ENCODE measurements at places on chromosomes 16 and 17.

DNA sequence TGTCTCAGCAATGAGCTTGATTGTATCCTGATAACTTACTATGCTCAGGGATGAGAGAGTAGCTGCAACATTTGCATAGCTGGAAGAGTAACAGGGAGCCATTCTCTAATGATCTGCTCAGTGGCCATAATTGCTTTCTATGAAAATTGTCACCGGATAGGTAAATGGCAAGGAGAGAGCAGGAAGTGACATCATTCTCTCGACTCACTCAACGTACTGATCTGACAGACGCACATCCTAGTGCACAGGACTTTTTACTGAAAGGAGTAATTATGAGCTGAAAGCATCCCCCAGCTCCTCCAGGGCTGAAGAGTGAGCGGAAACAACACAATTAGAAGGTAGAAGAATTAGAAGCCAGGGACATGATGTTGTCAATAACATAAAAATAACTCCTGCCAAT, 71.8 kb downstream of the IRX5 start:
- no peak for DNase-seq

- DNase-seq = no peak
These were observed 301.4 kb downstream of the MAF start for GRCh38 chr16:79298894-79299799.

GRCh38 chr16:2500430-2500917, 13.3 kb upstream of the ATP6V0C start:
- no peak for DNase-seq

DNA sequence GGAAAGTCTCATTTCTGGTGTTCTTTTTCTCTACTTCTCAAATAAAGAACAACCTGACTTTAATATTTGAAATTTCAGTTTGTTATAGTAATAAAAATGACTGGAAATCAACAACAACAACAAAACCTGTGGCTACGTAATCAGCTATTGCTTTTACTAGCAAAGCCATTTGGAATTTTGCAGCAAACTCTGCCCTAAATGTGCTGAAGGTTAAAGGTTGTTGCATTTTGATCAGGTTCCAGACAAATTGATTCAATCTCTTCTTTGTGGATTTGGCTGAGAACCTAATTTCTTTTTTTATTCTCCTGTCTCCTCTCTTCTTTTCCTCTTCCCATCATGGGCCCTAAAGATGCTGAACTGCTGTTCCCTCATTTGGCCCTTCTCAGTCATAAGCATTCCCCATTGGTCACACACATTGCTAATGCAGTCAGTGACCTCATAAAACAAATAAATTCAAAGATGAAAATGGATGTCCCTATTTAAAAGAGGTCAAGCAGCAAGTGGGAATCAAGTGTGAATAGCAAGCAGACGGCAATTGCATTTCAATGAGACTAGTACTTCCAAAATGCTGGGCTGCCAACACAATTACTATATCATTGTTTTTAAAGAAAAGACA, 795.1 kb upstream of the CDH8 start:
- DNase-seq = no peak

DNA sequence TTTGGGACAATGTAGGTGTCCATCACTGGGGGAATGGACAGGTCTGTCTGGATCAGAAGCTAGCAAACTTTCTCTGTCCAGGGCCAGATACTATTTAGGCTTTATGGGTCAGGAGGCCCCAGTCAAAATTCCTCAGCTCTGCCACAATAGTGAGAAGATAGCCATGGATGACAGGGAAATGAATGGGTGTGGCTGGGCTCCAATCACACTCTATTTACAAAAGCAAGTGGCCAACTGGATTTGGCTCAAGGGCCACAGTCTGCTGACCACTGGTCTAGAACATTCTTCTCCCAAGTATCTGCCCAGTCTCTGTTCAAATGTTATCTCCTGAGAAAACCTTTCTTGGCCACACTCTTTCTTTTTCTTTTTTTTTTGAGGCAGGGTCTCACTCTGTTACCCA, 339.9 kb downstream of the SOX9 start:
- no peak for DNase-seq

DNA sequence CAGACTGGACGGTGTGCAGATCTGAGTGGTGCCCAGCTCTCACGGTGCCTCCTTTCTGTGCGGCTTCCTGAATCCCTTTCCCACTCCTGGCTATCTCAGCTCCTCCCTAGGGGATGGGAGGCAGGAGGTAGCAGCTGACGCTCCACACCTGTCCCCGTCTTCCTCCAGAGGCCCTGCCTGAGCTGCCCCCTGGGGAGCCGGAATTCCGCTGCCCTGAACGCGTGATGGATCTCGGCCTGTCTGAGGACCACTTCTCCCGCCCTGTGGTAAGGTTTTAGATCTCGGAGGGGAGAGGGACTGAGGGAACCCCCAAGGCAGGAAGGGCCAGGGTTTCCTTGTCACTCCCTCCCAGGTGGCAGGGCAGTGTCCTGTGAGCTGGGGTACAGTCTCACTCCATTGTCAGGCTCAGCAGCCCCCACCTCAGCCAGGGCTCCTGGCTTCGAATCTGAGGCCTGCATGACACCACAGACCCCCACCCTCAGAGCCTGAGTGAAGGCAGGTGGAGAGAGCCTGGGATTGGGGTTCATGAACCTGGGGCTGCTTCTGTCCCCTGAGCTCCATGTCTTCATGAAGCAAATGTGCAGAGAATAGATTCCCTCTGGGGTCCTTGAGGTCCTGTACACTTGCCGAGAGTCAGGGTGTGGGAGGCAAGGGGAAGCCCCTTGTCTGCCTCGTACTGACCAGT, 6.6 kb downstream of the DEF8 start:
- no peak for DNase-seq

- DNase-seq = no peak
These were observed 173.1 kb downstream of the C16orf78 start for GRCh38 chr16:49546735-49547134.

DNA sequence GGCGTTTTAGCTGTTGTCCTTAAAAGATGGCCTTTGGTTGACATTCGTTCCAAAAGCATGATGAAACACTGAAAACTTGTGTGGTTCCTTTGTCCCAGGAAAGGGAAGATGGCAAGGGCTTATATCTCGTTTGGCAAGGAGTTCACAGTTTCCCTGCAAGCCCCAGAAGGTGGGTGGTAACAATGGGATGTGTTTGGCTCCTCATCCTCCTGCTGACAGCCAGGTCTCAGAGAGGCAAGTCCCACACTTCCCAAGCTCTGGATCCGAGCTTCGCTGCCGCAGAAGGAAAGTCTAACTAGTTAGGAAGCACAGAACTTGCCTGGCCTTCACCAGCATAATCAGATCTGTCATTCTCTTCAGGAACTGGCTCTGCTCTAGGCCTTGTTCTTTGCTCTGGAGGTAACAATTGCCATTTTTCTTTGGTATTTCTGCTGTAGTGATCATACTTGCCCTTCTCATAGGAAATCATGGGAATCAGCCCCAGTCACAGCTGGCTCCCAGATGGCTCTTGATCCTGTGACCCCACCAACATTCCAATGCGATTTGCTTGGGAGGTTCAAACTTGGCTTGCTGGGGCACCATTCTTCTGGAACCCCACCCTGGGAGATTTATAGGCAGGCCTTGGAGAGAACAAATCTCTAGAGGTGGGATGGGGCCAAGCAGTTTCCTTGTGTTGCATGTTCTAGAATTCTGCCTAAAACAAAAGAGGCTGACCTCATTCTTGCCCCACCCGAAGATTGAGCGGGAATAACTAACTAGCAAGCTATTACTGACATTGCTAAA, 17.9 kb downstream of the KPNA2 start:
- no peak for DNase-seq

DNA sequence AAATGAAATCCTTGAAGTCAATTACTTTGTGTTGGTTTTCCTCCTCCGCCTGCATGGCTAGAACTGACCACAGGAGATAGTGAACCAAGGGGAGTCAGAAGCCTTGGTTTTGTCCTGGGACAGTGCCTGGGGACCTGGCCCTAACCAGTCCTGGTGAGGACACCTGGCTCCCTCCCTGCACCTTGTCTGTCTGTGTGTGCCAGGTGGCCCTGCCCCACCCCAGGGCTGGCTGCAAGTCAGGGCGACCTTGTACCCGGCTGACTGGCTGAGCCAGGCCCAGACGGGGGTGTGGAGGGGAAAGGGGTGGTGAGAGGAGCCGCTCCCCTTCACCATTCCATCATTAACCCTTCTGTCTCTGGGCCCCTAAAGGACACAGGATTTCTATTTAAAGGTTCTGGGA, 3.4 kb downstream of the RAPGEFL1 start:
- no peak for DNase-seq

- DNase-seq = no peak
These were observed 47.2 kb upstream of the RASL10B start for GRCh38 chr17:35684055-35684802.

GRCh38 chr16:57775661-57776469, 26.4 kb downstream of the KIFC3 start:
- peak; percentile 18 for DNase-seq

GRCh38 chr17:2004435-2004952, 20.6 kb downstream of the RTN4RL1 start:
- no peak for DNase-seq

- no peak for DNase-seq
These were observed 52.8 kb downstream of the PLXDC1 start for GRCh38 chr17:39098588-39098987.

DNA sequence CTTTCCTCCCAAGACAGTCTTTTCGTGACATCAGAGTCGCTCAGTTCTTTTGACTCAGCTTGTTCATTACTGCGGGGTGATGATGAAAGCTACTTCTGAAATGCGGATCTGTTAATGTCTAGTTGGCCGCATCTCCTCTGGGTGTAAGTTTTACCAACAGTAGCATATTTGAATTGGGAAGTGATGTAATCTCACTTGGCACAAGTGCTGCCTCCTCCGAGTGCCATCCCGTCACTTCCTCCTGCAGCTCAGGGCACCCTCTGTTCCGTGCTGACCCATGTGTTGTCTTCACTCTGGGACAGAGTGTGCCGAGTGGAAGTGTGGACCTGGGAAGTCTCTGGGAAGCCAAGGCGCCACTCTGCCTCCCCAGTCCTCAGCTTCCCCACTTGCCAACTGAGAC, 8.9 kb downstream of the ADAD2 start:
- no peak for DNase-seq

- DNase-seq = no peak
These were observed 48.9 kb downstream of the SLFN5 start for GRCh38 chr17:35291802-35292201.
